ENCODE measurements at places on chromosomes 1 and 21. TPM values are rescaled to one million over a fixed set of nuclear protein-coding genes. Genes with fewer than 3 reads are reported as not detected.

Gene TPTE
- not detected for polyA plus RNA-seq

DNA sequence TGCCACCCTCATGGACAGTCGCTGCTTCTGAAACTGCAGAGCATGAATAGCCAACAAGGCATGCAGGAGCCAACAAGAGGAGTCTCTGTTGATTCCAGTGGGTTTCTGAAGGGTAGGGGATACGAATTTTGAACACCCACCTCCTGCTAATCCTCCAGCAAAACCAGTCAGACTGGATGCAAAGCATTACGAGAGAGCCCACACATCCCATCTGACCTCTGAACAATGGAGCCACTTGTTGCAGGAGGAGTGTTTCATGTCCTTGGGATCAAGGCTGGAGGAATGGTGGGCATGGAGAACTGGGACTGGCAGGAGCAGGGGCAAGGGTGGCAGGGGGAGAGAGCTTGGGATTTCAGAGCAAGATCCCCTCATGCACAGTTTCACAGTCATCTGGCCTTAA is 1.6 kb downstream of the VTCN1 start:
- DNase-seq, result no peak

DNA sequence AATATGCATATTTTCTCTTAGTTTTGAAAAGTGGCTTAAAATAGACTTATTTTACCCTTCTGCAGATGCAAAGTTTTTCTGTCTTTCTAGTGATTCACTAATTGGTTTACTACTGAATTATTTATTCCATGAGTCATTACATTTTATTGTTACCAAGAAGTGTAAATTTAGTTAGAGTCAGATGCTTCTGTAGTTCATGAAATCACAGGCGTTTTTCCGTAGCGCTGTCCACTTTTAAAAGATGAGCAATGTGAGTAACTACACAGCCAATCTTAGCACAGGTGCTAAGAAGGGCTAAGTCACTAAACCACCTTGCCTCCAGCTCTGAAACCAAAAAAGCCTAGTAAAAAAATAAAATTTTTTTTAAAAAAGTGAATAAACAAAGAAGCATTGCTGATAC is 24.7 kb downstream of the RGS13 start:
- DNase-seq, result no peak

Gene S100A1
- 36.3 TPM for polyA plus RNA-seq

GRCh38 chr1:14267991-14268390 is 330.5 kb upstream of the KAZN start:
- no peak for DNase-seq

Gene RSPO1
- polyA plus RNA-seq, result 7.5 TPM

DNA sequence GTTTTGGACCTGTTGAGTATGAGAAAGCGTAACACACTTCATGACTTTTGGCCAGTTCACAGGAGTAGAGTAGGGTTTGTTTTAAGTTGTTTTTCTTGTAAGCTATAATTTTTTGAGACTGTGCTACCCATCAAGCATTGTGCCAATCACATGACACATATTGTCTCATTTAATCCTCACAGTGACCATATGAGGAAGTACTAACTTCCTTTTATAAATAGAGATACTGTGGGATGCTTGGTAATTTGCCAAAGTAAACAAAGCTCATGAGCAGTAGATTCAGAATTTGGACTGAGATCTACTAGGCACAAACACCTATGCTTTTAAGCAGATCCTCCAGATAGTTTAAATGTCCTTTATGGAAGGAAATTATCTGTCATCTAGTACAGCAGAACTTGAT is 178.3 kb downstream of the CACNA1E start:
- no peak for DNase-seq

GRCh38 chr21:45029948-45030681 is 44.3 kb upstream of the ADARB1 start:
- no peak for DNase-seq

Gene CELA2B
- polyA plus RNA-seq, result not detected

- DNase-seq, result no peak
Observed at GRCh38 chr1:39170731-39171667, 33.5 kb upstream of the MACF1 start.

GRCh38 chr1:153548722-153549688 is at the start of gene S100A3:
S100A3 (minus strand) TSS chr1:153549258; CDS start chr1:153548485, 773 bp downstream.
- no peak for DNase-seq

GRCh38 chr21:31211836-31212235 is 132.2 kb downstream of the TIAM1 start:
- no peak for DNase-seq

Gene SELL
- 2.8 TPM for polyA plus RNA-seq

Gene HSPG2
- 165 TPM for polyA plus RNA-seq

- no peak for DNase-seq
Observed at GRCh38 chr1:6971048-6971447, 185.8 kb downstream of the CAMTA1 start.

Gene SPRR2G
- polyA plus RNA-seq, result not detected

Gene TRIM58
- polyA plus RNA-seq, result 1.7 TPM

DNA sequence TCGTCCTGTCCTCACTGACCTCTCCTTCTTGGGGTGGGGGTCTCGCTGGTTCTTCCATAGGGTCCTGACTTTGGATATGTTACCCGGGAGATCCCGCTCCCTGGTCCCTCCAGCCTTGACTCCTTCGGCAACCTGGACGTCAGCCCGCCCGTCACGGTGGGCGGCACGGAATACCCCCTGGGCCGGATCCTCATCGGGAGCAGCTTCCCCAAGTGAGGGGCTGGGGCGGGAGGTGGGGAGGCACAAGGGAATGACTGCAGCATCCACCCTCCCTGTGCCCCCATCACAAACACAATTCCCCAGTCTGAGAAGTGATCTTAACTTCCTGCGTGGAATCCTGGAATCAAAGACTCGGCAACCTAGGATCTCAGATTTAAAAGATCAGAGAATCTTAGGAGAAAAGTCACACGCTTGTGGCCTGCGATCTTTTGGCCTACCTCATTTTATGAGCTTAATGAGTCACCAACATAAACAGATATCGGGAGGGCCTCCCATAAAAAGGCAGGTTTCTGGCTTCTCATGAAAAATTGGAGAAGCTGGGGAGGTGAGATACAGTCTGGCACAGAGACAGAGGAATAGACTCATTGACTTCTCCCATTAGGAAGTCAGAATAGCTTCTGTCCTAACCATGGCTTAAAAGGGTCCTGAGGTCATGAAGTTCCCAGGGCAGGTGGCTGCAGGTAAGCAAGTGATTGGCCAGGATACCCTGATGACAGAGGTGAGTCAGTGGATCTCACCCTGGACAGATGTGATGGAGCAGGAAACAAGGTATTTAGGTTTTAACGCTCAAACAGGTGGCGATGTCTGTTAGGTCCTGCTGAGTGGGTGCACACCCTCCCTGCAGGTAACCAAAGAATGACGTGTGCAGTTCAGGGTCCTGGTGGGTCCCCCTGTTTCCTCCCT is 15.9 kb upstream of the PADI3 start:
- DNase-seq, result no peak

Gene LRRC47
- 70.9 TPM for polyA plus RNA-seq

Gene LHX8
- not detected for polyA plus RNA-seq

GRCh38 chr1:84247425-84248220 is 53.9 kb upstream of the SAMD13 start:
- no peak for DNase-seq

GRCh38 chr1:246785494-246786111 is 61.4 kb downstream of the SCCPDH start:
- no peak for DNase-seq

GRCh38 chr1:169538998-169539871 is 47.0 kb downstream of the F5 start:
- DNase-seq, result no peak

Gene AMY1A
- polyA plus RNA-seq, result not detected

DNA sequence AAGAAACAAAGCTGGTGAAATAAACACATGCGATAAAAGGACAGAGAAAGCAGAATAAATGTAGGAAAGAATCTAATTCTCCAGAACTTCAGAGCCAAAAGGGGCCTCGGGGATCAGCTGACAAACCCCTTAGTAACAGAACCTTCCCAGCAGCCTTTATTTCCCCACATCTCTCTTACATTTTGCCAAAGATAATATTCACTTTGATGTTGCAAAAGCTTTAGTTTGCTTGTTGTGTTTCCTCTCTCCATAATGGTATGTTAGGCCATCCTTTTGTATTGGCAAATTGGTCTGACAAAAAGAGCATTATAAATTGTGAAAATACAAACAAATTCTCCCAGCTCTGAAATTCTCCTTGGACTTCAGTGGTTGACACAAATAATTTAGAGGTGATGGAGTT is 54.9 kb downstream of the OPTC start:
- DNase-seq, result no peak

Gene TGFBR3
- polyA plus RNA-seq, result 109 TPM

DNA sequence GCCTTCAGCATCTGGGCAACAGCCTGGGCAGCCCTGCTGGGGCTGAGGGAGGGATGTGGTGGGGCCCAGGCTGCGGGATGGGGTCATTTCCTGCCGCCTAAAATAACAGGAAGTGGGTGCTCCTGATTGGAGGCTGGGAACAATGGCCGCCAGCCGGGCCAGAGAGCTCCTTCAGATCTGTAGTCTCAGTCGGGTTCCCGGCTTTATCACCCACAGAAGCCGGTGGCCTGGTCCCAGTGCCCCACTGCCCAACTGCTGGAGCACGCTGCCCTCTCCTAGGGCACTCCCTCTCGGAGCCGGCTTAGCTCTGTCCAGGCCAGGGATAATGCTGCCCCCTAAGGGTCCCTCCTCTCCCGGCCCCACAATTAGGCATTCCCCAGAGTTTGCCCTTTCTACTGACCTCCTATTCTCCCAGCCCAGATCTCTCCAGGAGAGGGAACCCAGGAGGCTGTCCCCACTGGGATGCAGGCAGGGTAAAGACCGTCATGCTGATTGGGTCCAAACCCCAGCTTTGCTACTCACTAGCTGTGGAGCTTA is 5.1 kb downstream of the MAP7D1 start:
- DNase-seq, result no peak

- DNase-seq, result no peak
Observed at GRCh38 chr1:236144033-236144432, 1.7 kb downstream of the GPR137B start.

DNA sequence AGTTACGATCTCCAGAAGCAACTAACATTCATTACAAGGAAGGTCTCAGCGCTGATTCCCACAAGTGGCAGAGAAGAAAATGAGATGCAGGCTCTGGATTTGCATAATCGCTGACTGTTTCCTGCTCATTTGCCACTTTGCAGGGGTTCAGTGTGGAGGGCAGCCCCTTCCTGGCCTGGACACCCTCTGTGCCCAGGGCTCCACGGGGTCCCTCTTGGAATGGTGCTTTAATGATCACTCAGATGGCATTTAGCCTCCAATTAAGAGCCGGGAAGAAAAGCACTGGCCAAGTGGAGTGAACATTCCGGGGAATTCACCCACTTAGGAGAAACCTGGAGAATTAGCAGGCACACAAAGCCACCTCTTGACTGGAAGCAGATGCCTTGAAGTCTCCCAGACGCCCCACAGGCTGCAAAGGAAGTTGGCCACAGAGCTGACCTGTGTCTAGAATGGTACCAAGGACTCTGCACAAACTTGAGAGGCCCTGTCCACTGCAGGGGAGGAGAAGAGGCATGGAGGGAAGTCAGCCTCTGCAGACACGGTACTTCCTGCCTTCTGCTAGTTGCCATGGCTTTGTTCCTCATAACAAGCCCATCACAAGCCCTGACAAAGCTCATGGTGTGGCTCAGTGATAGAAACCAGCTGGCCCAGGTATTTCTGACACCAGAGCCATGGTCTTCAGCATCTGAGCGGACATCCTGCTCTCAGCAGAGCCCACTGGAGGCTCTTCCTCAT is 157.2 kb downstream of the KAZN start:
- DNase-seq, result no peak

Gene KISS1
- 0.70 TPM for polyA plus RNA-seq

Gene OR2L3
- not detected for polyA plus RNA-seq

GRCh38 chr1:168514455-168514854 is 29.3 kb downstream of the XCL2 start:
- DNase-seq, result no peak

DNA sequence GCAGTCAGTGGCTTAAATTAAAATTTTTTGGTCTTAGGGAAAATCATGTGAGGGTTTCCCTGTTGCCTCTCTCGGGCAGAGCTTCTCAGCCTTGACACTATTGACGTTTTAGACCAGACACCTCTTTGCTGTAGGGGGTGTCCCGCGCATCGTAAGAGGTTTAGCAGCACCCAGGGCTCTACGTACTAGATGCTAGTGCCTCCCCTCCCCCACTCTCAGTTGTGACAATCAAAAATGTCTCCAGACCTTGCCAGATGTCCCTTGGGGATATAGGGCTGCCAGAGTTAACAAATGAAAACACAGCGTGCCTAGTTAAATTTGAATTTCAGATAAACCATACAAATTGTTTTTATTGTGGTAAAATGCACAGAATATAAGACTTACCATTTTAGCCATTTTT is 293.3 kb downstream of the DISC1 start:
- DNase-seq, result no peak

DNA sequence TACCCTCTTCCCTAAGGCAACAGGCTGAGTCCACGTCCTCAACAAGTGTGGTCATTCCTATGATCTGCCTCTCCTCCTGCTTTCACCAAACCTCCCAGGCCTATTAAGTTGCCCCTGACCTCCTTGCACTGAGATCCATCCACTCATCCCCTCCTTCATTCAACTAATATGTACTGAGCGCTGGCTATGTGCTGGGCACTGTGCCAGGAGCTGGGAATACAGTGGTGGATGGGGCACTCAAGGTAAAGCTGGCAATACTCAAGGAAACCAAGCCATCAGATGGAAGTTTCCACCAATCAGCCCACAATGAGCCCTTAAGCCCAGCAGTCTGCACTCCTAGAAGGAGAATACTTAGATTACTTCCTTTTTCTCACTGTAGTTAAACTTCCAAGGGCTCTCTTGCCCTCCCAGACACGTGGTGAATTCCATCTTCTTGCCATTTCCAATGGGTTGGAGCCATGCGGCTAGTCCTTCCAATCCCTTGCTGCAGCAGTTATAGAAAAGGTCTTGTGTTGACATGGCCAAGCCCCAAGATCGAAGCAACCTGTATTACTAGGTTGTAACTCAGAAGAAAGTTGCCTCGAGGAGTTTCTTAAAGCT is 279.9 kb upstream of the RUNX1 start:
- no peak for DNase-seq

All from left renal cortex interstitium (tissue), 4 donors.